ENCODE measurements at places on chromosomes 7 and 10.
A peak's percentile ranks its signal among the peaks of the same experiment; 100 is the strongest.

DNA sequence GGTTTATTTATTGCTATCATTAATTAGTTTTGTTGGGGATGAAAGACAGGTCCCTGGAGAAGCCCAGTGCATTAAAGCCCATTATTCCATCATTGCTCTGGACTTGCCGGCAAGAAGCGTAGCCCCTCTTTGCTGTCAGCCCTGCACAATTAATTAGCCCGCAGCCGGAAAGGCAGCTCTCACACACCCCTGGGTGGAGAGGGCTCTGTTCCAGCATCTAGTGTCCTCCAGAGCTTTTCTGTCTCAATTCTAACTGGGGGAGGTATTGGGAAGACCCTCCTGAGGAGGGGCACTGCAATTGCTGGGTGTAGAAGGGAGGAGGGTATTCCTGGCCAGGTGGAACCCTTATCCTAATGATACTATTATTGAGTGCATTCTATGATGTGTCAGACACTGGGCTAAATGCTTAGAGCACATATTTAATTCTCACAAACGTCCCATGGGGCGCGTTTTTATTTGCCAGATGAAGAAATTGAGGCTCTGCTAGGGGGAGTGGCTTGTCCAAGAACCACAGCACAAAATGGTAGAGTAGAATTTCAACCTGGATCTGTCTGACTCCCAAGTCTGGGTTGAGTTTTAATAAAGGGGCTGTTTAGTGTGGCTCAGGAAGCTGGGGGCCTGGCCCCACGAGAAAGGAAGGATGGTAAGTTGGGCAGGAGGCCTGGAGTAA is 148.1 kb upstream of the PCBD1 start:
- DNase-seq: no peak

- DNase-seq: no peak
Measured at GRCh38 chr10:87925570-87925969, 62.1 kb downstream of the PTEN start.

- DNase-seq: no peak
Measured at GRCh38 chr10:88246675-88247074, 336.4 kb downstream of the RNLS start.

- DNase-seq: no peak
Measured at GRCh38 chr10:123906296-123906695, 14.7 kb upstream of the CPXM2 start.

DNA sequence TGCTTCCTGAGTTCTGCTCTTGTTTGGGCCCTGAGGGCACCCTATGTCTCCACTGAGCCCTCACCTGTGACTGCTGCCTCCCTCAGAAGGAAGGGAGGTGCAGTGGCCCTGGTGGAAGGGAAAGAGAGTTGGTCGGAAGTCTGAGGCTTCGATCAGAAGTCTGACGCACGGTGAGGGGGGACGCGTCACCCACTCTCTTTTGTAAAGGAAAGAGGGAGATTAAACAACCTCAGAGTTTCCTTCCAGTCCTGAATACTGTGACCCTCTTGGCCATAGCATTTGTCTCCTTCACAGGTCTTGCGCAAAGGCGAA is 31.4 kb upstream of the TRIM8 start:
- DNase-seq: no peak

DNA sequence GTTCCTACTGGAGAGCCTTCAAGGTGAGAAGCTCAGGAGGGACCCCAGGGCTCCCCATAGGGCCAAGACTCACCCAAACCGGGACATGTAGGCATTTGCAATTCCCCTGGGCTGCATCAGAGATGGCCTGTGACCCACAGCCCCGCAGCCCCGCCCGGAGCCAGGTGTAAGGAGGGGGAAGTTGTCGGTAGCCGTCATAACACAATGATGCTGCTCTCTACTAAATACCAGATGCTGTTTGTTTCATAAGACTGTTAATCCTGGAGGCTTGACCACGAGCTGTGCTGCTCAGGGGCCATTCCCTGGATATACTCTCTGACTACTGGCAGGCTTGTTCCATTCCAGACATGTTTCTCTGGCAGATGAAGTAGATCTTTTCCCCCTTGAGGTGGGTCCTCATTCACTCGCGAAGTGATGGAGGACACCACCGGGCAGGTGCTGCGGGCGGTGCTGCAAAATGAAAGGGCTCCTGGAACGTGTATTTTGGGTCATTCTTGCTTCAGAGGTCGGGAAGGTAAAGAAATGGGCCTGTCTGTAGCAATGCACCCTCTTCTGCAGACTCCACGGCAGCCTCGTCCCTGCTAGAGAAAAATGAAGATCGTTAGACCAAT is 61.1 kb downstream of the MKI67 start:
- DNase-seq: peak; percentile 21

DNA sequence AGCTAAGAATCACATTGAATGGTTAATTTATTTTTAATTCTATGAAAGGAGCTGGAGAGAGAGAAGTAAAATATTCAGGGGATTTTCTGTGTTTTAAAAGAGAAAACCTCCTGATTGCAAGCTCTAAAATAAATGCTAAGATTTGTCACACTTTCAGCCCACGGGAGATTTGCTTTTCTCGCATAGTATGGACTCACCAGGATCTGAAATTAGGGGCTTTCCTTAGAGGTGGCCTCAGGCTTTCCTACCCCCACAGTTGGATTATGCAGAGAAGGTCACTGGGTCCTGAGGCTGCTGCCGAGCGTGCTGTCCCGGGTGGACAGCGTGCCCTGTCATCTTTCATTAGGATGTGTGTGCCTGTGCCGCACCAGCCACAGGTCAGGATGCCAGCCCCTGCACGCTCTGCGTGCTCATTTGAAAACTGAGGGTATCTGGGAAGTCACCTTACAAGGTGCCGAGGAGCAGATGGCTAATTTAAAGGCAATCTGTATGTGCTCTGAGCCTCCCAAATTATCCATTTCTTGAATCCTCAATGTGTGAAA is 258.8 kb downstream of the CELF2 start:
- DNase-seq: no peak

GRCh38 chr7:113267885-113268284 is 149.5 kb upstream of the SMIM30 start:
- DNase-seq: no peak

- DNase-seq: no peak
Measured at GRCh38 chr10:75861582-75861981, 430.2 kb downstream of the LRMDA start.

DNA sequence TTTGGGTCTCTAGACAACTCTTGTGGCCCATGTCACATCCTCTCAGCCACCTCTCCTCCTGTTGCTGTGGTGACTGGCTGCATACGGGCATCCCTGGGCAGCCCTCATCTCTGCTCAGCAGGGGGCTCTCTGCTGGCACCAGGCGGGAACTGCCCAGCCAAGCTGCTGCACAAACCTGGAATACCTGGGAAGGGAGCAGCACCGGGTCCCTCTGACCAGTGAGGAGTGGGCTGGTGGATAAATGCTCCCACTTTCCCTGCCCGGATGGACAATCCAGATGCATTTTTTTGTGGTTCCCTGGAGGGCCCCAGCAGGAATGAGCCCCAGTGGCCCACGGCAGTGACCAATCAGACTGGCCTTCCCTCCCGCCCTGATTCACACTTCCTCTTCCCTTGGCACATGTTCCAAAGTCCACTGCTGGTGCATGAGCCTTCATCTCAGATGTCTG is 21.9 kb downstream of the GRID1 start:
- DNase-seq: no peak

DNA sequence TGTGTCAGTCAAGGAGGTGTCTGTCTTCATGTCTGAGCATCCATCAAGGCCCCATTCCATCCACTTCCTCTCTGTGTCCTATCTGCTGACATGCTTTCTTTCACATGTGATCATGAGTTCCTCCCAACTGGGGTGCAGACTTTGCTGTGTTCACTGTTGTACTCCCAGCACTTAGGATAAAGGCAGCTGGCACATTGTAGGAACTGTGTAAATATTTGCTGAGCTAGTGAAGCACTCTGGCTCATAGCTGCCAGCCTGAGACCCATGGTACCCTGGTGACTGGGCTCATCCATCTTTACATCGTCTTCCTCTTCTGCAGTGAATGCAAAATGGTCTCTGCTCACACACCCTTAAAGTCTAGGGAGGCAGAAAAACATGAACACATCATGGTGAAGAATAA is 242.2 kb upstream of the IGFBP3 start:
- no peak for DNase-seq

GRCh38 chr7:89926194-89926593 is 228.1 kb upstream of the STEAP1 start:
- DNase-seq: no peak

DNA sequence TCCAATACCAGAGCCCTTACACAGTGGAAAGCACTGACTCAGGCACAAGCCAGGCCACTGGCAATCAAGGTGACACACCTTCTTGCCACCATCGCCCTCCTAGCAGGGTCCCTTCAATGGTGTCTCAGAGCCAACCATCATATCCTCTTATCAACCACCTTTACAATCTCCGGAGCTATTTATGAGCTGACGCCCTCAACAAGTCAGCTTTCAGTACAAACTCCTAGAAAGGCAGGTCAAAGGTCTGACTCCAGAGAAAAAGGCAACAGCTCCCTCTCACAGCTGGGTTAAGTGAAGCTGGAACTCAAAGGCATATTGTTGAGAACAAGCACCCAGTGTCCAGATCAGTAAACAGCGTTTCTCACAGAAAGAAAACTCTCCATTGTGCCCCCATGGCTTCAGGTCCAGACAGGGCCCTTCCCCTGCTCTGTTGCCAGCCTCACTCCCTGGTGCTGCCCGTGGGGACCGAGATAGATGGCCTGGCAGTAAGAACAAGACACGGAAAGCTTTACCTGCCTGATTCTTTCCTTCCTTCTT is 2.4 kb downstream of the ZNF3 start:
- no peak for DNase-seq

DNA sequence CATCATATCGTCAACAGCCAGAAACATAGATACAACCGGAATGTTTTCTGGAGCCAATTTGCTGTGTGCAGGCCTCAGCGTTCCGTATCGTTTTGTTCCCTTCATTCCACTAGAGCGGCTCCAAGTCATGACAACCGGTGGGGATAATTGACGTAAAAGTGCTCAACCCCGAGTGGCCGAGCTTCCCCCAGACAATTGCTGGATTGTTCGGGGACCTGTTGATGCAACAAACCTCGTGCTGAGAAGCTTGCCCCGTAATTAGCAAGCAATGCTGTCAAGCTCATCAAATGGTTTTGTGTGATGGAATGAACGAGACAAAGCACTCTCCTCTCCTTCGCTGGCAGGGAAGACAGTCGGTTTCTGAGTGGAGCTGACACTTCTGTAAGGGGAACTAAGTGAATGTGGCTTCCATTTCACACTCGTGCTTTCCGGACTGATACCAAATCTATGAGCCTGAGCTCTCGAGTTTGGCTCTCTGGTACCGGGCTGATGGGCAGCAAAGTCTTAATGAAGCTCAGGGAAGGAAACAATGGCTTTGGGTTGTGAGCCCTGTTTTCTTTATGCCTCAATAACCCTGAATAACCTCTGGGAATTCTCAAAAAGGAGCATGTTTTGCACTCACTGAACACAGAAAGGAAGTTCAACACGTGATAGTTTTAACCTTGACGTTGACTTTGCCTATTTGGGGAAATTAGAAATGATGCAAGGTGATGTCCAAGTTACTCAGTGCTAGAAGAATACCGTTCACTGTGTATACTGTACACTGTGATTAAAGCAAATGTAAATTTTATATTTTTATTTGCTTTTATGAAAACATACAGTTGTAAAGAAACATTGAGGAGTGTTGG is 220.5 kb downstream of the BAMBI start:
- DNase-seq: no peak

GRCh38 chr10:60870803-60871202 is 73.2 kb downstream of the RHOBTB1 start:
- no peak for DNase-seq

DNA sequence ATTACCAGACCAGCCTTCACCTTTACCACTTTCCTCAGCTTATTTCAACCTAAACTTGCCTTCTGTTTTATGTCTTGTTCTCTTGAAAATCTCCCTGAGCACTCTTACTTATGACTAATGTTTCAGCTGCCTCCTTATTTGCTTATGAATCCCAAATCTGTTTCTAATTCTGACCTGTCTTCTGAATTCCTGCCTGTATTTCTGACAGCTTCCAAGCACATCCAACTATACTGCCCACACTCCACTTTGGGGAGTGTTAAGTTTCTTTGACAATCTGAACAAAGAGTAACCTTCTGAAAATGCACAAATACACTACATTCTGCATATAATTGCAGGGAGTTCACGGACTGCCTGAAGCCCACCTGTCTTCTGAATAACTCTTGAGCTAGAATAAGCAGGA is 48.7 kb downstream of the ARMC3 start:
- no peak for DNase-seq

DNA sequence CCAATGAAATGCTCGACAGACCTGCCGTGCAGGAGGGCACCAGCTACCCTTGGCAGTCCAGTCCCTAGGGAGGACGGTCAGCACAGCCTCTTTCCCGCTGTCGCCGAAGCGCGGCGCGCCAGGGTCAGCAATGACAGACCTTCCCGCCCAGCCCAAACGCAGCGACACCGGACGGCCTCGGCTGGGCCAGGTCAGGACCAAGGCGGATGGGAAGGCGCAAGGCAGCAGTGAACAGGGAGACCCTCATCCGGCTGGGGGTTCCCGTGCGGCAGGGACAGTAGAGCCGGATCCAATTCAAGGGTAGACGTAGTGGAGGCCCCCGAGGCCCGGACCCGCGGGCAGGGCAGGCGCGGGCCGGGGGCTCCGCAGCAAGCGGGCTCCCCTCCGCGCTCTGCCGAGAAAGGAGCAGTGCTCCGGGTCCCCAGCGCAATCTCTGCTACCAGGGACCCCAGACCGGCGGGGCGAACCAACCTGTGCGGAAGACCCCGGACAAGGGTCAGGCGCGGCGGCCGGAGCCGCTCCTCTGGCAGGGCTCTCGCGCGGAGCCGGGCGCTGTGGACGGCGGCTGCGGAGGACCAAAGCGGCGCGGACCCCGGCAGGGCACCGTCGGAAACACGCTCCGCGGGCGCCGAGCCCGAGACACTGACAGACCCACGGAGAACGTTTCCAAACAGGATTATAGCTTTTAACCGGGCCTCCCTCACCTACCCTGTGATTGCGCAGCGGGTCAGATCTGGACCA is at the start of gene SEC31B:
Gene SEC31B (minus strand): TSS at position 551 of the 741 bp plus-strand sequence. CDS start 2,909 bp downstream, outside the sequence.
- DNase-seq: peak; percentile 53

- DNase-seq: no peak
Measured at GRCh38 chr7:20095436-20095835, 121.7 kb downstream of the MACC1 start.

DNA sequence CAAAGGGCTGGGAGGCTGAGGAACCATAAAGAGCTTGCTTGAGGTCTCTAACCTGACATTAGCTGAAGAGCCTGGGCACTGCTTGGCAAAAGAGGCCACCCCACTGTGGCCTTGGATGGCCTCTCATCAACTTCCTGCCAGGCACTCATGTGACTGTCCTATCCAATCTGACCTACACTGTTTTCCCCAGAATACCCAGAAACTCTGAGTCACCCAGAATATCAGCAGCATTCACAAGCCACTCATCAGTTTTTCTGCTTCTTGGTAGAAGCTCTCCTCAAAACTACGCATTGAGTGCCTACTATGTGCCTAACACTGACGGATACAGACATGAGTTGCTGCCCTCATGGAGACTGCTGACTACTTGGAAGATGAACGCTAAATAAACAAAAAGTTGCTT is 4.1 kb upstream of the NT5C2 start:
- peak; percentile 43 for DNase-seq

GRCh38 chr10:125283191-125283835 is 123.0 kb upstream of the CTBP2 start:
- DNase-seq: no peak

- peak; percentile 66 for DNase-seq
Measured at GRCh38 chr10:123885406-123886170, 6.0 kb downstream of the CPXM2 start.

- peak; percentile 38 for DNase-seq
Measured at GRCh38 chr7:122143376-122143750, 686 bp downstream of the AASS start.

- DNase-seq: no peak
Measured at GRCh38 chr10:2111965-2112364, 374.6 kb upstream of the ADARB2 start.

All from right hindlimb (tissue), 1 donor.